MCF 10A (cell line): ENCODE measurements at places on chromosomes 5 and 9.

- DNase-seq, result peak; percentile 90
Measured at GRCh38 chr5:170483701-170484458, 19.9 kb upstream of the KCNIP1 start.

GRCh38 chr5:78985116-78985724 is at the start of gene ARSB:
Gene ARSB (minus strand): TSS chr5:78985310. CDS start chr5:78985248, 62 bp downstream.
- peak; percentile 33 for DNase-seq

GRCh38 chr5:132500244-132500930 is 9.8 kb upstream of the IRF1 start:
- DNase-seq, result no peak

GRCh38 chr9:124503713-124504529 is 3.3 kb downstream of the NR5A1 start:
- DNase-seq, result no peak

DNA sequence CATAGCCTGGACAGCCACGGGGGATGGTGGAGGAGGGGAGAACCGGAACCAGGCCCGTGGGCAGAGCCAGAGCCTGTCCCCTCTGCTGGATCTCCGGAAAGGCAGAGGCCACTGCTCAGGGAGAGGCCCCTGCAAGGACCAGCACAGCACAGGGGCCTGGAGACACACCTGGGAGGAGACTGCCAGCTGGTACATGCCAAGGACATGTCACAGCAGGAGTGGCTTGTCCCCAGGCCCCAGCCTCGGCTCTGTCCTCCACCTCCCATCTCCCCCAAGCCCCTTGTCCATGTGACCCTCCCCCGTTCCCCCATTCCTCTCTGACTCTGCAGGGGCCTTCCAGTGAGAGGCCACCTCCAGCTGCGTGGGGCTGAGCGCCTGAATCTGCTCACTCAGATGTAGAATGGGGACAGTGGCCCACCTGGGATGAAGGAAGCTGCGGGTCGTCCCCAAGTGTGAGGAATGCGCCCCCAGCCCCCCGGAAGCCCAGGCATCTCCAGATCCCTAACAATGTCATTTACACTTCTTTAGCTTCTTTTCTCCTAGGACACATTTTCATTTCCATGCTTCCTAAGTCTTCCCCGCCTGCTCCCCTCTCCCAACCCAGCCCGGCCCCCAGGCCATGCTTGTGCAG is 349.6 kb upstream of the IRX2 start:
- DNase-seq, result no peak

- DNase-seq, result no peak
Measured at GRCh38 chr5:145316282-145316681, 518.9 kb downstream of the PRELID2 start.

GRCh38 chr5:23033864-23034263 is 180.7 kb upstream of the CDH12 start:
- DNase-seq, result no peak

- peak; percentile 26 for DNase-seq
Measured at GRCh38 chr5:163838738-163839137, 333.3 kb downstream of the MAT2B start.

- no peak for DNase-seq
Measured at GRCh38 chr5:16366491-16366890, 99.1 kb downstream of the ZNF622 start.

- DNase-seq, result peak; percentile 55
Measured at GRCh38 chr5:80871541-80871961, 88.6 kb upstream of the RASGRF2 start.

DNA sequence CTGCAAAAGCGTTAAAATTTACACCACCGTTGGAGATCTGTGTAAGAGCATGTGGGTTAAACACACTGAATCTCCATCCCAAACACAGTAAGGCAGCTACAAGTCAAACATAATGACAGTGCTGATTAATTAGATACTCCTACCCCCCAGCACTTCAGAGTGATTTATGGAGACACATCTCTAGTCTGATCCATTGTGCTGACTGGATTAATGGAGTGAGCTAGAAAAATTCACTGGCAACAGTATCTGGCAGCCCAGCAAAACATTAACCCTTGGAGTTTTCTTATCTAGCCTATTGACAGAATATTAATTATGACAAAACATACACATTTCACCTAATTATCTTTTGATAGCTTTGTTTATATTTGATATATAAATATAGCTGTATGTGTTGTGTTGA is 188.6 kb upstream of the ISL1 start:
- DNase-seq, result no peak

- DNase-seq, result peak; percentile 93
Measured at GRCh38 chr5:142726188-142726731, 40.4 kb upstream of the FGF1 start.

- no peak for DNase-seq
Measured at GRCh38 chr5:133744960-133745308, 132.6 kb upstream of the FSTL4 start.

DNA sequence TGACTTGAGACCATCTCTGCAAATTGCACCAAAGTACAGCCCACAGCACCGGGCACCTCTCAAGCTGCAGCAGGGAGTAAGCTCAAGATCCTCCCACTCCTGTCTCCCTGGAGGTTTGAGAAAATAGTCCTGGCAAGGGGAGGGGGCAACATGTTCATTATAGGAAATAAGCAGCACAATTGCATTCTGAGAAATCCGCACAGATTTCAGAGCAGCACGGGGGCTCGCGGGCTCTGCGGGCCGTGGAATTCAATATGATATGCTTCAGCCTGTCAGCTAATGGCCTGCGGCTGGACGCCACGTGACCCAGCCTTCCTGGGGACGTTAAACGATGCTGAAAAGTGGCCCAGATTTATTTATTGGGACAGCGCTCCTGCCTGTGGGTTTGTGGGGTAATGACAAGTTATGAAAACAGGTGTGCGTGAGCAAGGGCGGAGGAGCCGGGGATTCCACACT is 156.4 kb downstream of the DAB2IP start:
- DNase-seq, result no peak

DNA sequence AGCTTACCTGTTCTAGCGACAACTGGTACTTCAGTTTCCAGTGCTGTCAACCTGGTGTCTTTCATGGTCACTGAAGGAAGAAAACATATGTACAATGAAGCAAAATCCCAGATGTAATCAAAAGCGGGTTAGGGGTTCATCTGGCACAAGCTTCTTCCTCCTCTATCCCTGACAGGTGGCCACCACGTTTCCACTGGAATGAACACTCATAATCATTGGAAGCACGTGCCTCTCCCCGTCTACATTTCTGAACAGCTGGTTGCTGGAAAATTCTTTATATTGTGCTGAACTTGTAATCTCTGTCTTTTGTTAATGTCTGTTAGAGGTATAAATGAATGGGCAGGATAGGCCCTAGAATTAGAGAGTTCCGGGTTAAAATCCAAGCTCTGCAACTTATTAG is 9.4 kb downstream of the TSC1 start:
- DNase-seq, result no peak

DNA sequence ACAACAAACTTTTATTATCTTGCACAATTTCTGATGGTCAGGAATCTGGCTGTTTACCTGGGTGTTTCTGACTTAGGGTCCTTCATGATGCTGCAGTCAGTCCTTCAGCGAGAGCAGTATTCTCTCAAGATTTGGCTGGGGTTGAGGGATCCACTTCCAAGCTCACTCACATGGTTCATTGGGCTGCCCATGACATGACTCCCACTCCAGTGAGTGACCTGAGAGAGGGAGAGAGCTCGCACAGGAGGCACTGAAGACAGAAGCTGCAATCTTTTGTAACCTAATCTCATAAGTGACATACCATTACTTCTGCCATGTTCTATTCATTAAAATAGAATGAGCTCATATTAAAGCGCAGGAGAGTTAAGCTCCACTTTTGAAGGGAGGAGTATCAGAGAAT is 212.6 kb downstream of the SPATA31D1 start:
- no peak for DNase-seq

DNA sequence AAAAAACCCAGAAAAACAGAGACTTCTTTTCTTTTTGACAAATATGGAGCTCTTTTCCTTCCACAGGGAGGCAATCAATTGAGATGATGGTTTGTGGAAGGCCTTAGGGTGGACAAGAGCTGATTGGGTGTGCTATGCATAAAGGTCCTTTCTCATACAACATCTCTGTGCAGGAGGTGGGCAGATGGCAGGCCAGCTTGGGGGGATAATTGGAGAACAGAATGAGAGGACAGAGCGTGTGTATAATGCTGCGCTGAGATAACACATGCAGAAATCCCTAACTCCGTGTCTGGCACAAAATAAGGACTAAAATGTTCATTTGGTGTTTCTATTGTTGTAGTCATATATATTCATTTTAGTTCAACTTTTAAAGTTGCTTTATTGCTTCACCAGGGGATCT is 159.0 kb upstream of the MEF2C start:
- no peak for DNase-seq

DNA sequence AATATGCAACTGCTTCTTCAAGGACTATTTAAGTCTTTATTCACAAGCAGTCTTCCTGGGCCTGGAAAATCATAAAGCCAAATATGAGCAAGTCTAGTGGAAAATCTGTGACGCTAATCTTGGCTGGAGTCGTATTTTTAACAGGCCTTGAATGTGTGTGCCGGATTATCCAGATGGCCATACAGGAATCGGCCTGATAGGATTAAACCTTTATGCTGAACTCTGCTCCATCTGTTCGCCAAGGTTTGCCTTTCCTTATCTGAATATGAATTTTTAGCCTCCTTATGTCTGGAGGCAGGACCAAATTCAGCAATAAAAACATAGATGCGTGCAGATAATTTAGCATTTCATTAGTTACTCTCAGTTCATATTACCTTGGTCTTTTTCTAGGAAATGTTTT is 294.5 kb downstream of the EBF1 start:
- no peak for DNase-seq

DNA sequence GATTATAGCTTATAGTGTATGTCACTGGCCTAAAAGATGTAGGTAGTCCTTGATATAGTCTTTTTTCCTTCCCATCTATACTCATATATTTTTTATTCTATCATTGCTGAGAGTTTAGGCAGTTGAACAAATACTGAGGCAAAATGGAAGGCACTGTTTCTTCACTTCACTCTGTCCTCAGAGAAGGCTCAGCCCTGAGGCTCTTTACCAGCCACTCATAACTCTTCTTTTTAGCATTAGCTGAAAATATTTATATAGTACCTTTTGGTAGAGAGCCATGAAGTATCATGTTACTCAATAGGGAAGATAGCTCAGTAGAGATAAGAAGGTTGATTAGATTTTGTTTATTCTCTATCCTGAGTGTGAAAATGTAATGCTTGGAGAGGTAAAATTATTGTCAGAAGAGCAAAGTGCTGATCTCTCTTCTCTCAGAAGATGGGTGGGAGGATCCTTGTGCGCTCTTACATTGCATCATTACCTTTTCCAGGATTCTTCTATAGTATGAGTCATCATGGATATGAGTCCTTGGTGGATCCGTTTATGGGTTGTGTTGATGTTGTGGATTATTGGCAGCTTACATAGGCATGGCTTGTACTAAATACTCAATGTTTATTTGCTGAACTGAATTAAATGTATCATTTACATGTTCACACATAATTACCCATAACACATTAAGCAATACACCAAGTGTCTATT is 88.1 kb downstream of the ANXA1 start:
- peak; percentile 64 for DNase-seq

GRCh38 chr5:55231919-55232270 is 1.5 kb downstream of the CCNO start:
- no peak for DNase-seq

DNA sequence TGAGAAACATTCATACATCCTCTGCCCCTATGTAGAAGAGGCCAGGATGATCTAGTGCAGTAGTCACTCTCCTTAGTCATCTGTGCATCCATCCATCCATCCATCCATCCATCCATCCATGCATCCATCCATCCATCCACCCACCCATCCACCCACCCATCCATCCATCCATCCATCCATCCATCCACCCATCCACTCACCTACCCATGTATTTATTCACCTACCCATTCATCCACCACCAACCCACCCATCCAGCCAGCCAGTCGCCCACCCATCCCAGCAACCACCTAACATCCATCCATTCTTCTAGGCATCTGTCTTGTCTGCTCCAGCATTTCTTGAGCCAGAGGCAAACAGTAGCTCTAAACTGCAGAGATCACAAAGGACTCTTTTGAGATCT is 87.1 kb downstream of the MSX2 start:
- no peak for DNase-seq

GRCh38 chr9:137026828-137027227 is 1.2 kb downstream of the ABCA2 start:
- DNase-seq, result no peak

DNA sequence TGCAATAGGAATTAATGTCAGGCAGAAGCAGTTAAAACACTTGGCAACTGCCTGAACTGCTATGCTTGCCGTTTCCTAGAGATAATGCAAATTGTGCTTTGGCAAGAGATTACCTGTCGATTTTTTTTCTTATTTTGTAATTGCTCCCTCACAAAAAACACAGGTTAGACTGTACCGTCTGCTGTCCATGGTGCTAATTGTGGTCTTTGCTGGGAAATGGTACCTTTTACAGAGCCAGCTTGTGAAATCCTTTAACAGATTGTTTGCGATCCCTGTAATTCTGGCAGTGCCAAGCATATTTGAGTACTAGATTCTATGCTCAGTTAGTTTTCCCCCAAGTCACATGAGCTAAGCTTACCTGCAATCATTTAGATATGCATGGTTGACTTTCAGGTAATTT is 2125.8 kb upstream of the WWC1 start:
- peak; percentile 70 for DNase-seq

DNA sequence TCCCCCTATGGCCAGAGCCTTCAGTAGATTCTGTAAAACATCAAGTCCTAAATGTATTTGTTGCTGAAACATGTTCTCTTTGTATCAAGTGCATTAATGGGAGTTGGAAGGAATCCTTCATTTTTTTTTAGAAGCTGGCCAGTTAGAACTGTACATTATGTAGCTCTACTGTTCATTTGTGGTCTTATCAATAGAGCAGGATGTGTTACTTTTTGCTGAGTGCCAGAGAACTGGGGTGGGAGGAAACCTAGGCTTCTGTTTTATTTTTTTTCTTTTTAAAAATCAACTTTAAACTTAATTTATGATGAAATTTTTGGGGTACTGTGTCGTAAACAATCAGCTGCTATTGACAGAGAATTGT is 5.1 kb downstream of the PIP5K1B start:
- DNase-seq, result no peak

GRCh38 chr5:144247131-144247530 is 76.5 kb downstream of the KCTD16 start:
- DNase-seq, result no peak

GRCh38 chr5:13567819-13568218 is 376.7 kb downstream of the DNAH5 start:
- DNase-seq, result peak; percentile 21

GRCh38 chr5:91380491-91381238 is 2.5 kb downstream of the ARRDC3 start:
- DNase-seq, result peak; percentile 98

GRCh38 chr9:114973216-114973615 is 42.8 kb upstream of the TNFSF8 start:
- DNase-seq, result no peak

GRCh38 chr9:114958021-114958843 is 27.8 kb upstream of the TNFSF8 start:
- DNase-seq, result peak; percentile 58
